Stimulated activated naive CD8-positive, alpha-beta T cell treated with anti-CD3 and anti-CD28 coated beads, Interleukin-15, Interleukin-2, amounts not matched to agents 100 U/mL and 50 U/mL, for 24 hours (primary cell): ENCODE measurements at places on chromosomes 12 and 14.

DNA sequence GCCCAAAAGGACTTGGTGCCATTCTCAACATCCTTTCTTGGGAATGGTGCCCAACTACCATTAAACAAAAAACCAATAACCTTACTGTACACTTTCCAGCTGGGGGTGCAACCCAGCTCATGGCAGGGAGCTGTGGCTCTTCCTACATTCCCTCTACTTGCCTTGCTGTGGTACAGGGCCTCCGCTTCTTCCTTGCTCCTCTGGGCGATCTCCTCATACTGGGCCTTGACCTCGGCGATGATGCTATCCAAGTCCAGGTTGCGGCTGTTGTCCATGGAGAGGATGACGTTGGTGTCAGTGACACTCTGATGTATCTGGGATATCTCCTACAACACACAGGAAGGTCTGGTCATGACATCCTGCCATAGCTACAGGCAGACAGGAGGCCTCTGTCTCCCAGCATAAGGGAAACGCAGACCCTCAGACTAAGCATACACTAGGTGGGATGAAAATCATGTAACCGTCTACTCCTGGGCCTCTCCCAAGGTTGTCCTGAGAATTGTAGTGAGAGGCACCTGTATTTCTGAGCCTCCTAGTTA is 3.9 kb downstream of the KRT2 start:
- no peak for DNase-seq

GRCh38 chr12:128337431-128338170 is 70.6 kb downstream of the TMEM132C start:
- DNase-seq = no peak

DNA sequence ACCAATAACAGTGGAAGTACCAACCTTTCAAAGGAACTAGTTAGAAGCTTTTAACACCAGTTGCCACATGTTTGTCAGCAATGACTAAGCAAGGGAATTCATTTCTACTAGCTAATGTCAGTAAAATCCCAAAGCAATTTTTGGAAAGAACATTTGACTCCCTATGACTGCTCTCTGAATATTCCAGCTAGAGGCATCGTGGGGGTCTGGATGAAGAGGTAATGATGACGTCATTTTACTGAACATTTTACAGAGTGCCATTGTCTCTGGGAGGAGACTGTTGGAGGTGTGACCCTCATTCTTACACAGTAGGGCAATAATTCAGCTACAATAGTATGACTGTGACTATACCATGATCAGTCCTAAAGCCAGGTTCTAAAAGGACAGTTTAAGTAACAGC is 204.8 kb downstream of the ITPR2 start:
- DNase-seq = no peak

GRCh38 chr14:55245657-55246268 is 25.5 kb upstream of the FBXO34 start:
- no peak for DNase-seq

- no peak for DNase-seq
Measured at GRCh38 chr12:104243971-104244370, 28.4 kb downstream of the TXNRD1 start.

DNA sequence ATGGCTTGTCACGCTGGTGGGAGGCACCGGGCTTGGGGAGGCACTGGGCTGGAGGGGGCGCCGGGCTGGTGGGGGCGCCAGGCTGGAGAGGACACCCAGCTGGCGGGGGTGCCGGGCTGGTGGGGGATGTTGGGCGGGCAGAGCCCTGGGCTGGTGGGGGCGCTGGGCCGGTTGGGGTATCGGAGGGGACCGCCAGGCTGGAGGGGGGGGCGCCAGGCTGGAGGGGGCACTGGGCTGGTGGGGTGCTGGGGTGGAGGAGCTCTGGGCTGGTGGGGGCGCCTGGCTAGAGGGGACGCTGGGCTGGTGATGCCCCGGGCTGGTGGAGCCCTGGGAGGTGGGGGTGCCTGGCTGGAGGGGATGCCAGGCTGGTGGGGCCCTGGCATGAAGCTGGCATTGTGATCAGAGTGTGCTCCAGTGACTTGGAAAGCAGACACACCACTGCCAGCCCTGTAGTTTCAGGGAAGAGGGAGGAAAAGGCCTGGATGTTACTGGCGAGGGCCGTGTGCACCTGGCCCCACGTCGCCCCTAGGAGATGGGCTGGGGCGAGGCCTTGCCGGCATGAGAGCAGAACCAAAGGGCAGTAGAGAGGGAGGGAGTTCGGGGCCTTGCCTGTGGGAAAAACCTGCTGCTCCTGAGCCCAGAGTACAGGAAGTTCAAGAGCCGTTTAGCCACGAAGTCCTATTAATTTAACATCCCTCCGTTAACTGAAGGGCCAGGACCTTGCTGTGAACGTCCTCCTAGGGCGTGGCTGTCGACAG is 13.1 kb downstream of the TEDC1 start:
- DNase-seq = no peak

DNA sequence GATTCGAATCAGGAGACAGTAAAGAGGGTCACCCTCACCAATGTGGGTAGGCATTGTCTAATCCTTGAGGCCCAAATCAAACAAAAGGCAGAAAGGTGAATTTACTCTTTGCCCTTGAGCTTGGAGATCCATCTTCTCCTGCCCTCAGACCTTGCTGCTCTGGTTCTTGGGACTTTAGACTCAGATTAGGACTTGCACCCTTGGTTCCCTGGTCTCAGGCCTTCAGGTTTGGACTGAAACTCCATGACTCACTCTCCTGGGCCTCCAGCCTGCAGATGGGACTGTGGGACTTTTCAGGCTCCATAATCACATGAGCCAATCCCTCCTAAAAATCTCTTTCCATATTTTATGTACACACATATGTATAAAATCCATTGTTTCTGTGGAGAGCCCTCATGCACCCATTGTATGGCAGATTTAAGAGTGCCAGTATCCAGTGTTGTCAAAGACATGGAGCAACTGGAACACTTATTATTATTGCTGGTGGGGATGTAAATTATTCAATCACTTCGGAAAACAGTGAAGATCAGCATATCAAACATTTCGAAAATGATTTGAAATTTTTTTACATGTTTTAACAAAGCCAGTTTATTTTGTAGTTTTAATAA is 48.7 kb downstream of the EID3 start:
- no peak for DNase-seq

- no peak for DNase-seq
Measured at GRCh38 chr12:89632778-89633177, 75.9 kb downstream of the ATP2B1 start.

GRCh38 chr14:96265383-96266095 is 9.5 kb downstream of the BDKRB1 start:
- DNase-seq = no peak

GRCh38 chr14:24066496-24067132 is 4.7 kb upstream of the CPNE6 start:
- DNase-seq = no peak

GRCh38 chr12:115232455-115233156 is 548.6 kb upstream of the TBX3 start:
- DNase-seq = no peak

GRCh38 chr12:69961246-69961645 is 136.2 kb downstream of the MYRFL start:
- no peak for DNase-seq

GRCh38 chr14:47929334-47929733 is 253.9 kb upstream of the MDGA2 start:
- DNase-seq = no peak

DNA sequence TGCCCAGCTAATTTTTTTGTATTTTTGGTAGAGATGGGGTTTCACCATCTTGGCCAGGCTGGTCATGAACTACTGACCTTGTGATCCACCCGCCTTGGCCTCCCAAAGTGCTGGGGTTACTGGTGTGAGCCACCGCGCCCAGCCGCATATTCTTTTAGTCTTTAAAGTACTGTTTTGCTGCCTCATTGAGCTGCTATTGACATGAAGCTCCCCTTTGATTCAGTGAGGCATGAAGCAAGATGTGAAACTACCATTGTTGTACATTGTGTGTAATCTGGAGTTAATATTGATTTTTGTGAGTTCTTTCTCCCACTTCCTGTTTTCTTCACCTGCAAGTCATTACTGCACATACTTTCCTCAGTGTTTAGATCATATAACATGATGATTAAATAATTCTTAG is 80.8 kb downstream of the MNAT1 start:
- no peak for DNase-seq

DNA sequence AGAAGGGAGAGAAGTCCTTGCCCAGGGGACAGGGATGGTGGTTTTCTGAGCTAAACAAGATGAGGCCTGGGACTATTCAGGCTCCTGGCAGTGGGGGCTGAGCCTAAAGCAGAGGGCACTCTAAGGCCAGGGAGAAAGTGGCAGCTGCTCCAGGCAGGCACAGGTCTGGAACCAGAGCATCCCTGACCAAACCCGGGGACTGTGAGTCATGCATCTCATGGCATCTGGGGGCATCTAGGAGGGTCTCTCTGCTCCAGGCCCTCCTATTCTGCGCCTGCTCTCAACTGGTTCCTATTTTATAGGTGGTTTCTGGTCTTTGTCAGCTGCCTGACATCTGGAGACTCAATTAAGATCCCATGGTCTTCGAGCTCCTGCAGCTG is 11.6 kb downstream of the KRT7 start:
- DNase-seq = no peak

- DNase-seq = no peak
Measured at GRCh38 chr12:91804533-91804932, 341.1 kb downstream of the BTG1 start.

DNA sequence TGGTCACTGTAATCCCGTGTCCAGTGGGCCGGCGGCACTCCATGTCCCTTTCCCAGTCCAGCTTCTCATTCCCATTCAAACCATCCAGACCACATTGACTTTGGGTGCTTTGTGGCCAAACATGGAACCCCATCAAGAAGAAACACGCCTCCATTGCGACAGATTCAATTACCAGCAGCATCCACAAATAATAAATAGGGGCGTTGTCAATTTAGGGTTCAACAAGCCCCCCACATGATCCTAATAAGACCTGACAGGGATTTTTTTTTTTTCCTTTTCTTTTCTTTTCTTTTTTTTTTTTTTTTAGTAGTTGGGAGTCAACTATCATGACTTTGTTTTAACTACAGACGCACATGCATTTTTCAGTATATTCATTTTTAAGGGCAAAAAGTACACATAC is 149.4 kb downstream of the DICER1 start:
- DNase-seq = no peak

GRCh38 chr12:6507102-6507998 is 13.4 kb downstream of the NCAPD2 start:
- no peak for DNase-seq

GRCh38 chr14:50985124-50985858 is 41.0 kb upstream of the PYGL start:
- no peak for DNase-seq

GRCh38 chr12:50637870-50638481 is 125.9 kb upstream of the ATF1 start:
- no peak for DNase-seq

- DNase-seq = peak; percentile 81
Measured at GRCh38 chr14:66070542-66071319, 415.4 kb upstream of the CCDC196 start.

GRCh38 chr12:79217306-79217705 is 352.7 kb downstream of the SYT1 start:
- DNase-seq = no peak

DNA sequence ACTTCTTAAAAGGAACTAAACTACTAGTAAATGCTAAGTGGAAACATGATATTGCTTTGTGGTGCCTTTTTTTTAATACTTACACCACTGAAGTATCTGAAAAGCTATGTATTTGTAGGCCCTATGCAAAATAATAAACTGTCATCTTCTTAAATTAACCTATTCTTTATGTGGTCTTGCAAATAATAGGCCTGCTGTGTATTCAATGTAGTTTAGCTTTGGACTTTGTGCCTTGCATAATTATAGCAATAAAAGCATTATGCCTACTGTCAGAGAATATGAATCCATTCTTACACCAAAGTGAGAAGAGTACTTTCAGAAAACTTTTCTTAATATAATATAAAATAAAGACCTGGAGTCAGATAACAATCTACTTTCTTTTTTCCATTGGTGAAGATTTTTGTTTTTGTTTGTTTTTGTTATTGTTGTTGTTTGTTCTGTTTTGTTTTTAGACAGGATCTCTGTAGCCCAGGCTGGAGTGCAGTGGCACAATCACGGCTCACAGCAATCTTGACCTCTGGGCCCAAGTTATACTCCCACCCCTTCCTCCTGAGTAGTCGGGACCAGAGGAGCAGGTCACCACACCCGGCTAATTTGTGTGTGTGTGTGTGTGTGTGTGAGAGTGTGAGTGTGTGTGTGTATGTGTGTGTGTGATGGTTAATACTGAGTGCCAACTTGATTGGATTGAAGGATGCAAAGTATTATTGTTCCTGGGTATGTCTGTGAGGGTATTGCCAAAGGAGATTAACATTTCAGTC is 213.8 kb downstream of the SLC6A15 start:
- DNase-seq = no peak

- DNase-seq = no peak
Measured at GRCh38 chr14:74427651-74428050, 1.6 kb upstream of the SYNDIG1L start.

- DNase-seq = no peak
Measured at GRCh38 chr14:102786768-102787167, 9.5 kb downstream of the TRAF3 start.

GRCh38 chr14:78282437-78282836 is 112.3 kb downstream of the NRXN3 start:
- DNase-seq = no peak

DNA sequence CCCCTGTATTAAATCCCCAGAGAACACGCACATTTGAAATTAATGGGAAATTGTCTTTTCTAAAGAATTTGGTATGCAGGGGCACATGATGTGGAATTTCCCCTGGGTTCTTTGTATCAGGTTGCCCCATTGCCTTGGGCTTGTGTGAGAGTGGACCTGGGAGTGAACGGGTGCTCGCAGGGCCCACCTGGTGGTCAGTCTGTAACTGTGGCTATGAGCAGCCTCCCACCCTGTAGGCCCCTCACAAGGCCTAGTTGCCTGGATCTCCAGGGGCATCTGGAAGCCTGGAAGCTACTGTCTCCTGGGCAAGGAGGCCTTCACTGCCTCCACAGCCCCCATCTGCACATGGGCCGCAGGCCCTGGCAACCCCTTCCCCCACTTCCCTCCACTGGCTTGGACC is 96.7 kb downstream of the SLC25A47 start:
- DNase-seq = no peak

DNA sequence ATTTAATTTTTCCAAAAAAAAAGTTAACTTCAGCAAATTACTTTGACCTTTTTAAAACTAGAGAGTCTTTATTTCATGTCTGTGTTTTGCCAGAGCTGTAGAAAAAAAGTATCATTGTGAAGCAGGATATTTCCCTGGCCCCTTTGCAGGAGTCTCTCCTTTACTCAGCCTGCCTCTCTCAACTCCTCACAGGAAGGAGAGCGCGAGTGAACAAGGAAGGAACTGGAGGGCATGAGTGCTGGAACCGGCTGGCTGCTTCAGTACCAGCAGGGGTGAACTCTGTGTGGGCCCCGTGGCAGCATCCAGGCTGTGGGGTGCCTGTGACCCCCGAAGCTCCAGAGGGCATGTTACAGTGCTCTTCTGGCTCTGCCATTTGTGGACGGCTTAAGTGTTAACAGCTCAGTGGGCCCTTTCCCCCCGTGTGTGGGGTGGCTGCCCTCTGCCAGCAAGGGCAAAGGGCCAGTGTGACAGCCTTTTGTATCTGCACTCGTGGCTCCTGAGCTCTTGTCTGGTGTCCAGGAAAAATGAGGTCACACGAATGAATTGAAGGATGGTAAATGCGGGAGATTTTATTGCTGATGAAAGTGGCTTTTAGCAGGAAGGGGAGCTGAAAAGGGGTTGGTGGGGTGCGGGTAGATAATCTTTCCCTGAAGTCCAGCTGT is 76.6 kb upstream of the KCNH3 start:
- no peak for DNase-seq
